Left kidney (tissue), 8 donors: ENCODE measurements at places on chromosomes 7 and 10. TPM values are rescaled to one million over a fixed set of nuclear protein-coding genes. Genes with fewer than 3 reads are reported as not detected.
A peak's percentile ranks its signal among the peaks of the same experiment; 100 is the strongest.

The OPN1SW gene
- polyA plus RNA-seq, result 2.2 TPM

The PRLHR gene
- not detected for polyA plus RNA-seq

- DNase-seq, result no peak
These were observed 718 bp downstream of the DYNC2I1 start for GRCh38 chr7:158856883-158857668.

GRCh38 chr10:96860631-96861277 lies 28.7 kb downstream of the LCOR start:
- no peak for DNase-seq

- no peak for DNase-seq
These were observed 220.5 kb downstream of the MLLT10 start for GRCh38 chr10:21754410-21755011.

DNA sequence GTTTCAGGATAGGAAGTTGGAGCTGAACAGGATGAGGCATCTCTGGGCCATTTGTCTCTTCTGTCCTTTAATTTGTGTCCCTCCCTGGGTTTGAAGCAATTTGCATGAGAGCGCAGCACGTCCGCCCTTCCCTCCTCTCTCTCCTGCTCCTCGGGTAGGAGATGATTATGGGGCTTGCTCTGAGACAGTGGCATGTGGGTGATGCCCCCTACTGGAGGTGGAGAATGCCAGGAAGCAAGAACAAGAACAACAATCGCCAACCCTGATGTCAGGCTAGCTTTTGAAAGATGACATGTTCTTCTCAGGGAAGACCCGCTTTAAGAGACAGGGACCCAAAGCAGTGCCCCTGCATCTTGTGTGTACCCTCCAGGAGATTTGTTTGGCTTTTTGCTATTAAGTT lies 63.9 kb upstream of the LOXL4 start:
- DNase-seq, result no peak

GRCh38 chr7:11194492-11194891 lies 220.8 kb downstream of the PHF14 start:
- no peak for DNase-seq

DNA sequence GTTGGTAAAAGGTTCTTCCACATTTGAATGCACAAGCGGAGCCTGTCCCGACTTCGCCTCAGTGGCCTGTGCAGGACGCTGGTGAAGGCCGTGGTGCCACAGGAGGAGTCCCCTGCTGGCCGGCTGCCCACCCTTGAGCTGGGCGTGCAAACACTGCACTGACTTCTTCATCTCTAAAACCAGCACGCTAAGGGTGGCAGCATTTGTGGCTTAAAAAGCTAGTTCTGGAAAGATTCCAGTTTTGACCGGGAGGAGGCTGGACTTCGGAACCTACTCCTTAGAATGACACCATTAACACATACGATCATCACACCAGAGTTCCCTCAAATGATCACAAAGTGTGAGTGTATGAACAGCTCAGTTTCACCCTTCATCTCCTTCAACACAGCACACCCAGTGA lies 102.4 kb downstream of the SMURF1 start:
- DNase-seq, result no peak

DNA sequence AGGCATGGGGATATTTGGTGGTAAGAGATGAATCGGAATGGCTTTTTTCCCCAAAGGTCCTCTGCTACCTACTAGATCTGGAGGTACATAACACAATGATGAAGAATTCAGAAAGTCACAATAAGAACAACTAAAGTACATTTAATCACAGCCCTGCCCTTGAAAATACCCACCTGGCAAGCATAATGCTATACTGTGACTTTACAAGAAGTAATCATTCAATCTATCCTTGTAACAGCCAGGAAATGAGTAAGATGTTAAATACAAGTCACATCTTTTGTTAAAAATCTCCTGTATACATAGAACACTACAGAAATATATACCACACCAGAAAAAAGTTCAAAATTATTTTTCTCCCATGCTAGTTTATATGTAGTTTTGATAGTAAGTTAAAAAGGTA lies 108.3 kb upstream of the ABCB5 start:
- no peak for DNase-seq

GRCh38 chr10:63628526-63629362 lies 107.5 kb downstream of the REEP3 start:
- peak; percentile 89 for DNase-seq

DNA sequence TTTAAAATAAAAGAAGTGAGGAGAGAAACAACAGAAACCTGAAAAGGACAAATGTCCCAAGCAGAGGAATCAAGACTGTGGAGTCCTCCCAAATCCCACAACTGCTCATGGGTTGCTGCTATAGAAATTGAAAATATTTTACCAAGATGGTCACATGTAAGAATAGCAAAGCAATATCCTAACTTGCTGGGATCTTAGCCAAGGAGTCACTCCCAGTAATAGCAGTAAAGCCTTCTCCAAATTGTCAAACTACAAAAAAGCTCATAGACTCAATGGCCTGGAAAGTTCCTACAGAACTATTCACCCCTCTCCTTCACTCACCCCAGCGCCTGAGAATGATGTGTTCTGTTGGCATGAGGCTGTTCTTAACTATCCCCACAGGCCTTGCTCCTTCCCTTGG lies 186.5 kb downstream of the ELMO1 start:
- no peak for DNase-seq

DNA sequence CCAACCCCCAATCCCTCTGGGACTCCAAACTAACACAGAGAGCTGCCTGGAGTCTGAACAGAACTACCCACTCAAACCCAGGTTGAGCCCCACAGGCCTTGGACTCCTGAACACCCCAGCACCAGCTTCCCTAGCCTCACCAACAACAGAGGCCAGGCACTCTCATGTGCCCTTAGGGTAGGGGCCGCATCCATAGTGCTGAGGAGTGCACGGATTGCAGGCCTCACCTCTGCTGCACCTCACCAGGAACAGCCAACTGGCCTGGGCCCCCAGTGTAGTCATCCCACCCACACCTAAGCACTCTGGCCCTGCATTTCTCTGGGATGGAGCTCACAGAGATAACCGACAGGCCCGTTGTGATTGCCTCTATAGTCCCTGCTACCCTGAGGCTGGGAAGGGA lies 194.2 kb downstream of the HPSE2 start:
- no peak for DNase-seq

The UPK3B gene
- 1.1 TPM for polyA plus RNA-seq

GRCh38 chr7:44432381-44432977 lies 58.0 kb downstream of the NUDCD3 start:
- DNase-seq, result no peak

The EPHB4 gene
- 85.3 TPM for polyA plus RNA-seq

GRCh38 chr10:121157998-121158397 lies 306.8 kb downstream of the WDR11 start:
- DNase-seq, result no peak

GRCh38 chr7:33909755-33910154 lies 4.4 kb downstream of the BMPER start:
- DNase-seq, result no peak

DNA sequence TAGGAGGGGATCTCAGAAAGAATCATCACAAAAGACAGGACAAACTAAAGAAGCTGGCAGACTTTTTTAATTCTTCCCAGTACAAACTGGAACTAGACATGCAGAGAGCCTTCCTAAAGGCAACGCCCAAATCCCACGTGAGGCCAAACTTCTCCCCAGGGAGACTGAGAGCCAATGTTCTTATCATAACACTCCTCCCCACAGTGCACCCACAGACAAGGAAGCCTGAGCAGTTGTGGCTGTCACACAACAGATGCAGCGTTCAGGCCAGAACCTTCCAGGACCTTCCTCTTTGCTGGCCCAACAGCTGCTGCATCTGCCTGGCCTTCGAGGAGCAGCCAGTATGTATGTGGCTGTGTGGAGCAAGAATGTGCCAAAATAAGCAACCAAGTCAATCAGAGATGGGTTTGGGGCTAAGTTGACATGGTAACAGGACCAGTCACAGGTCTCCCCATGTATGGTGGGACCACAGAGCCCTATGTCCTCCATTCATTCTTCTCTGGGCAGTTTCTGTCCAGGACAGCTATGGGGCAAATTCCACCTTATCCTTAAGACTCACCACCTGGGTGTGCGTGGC lies 34.9 kb downstream of the SRPK2 start:
- no peak for DNase-seq
